Right forelimb (tissue), 1 donor: ENCODE measurements at places on chromosomes 16 and 17.

DNA sequence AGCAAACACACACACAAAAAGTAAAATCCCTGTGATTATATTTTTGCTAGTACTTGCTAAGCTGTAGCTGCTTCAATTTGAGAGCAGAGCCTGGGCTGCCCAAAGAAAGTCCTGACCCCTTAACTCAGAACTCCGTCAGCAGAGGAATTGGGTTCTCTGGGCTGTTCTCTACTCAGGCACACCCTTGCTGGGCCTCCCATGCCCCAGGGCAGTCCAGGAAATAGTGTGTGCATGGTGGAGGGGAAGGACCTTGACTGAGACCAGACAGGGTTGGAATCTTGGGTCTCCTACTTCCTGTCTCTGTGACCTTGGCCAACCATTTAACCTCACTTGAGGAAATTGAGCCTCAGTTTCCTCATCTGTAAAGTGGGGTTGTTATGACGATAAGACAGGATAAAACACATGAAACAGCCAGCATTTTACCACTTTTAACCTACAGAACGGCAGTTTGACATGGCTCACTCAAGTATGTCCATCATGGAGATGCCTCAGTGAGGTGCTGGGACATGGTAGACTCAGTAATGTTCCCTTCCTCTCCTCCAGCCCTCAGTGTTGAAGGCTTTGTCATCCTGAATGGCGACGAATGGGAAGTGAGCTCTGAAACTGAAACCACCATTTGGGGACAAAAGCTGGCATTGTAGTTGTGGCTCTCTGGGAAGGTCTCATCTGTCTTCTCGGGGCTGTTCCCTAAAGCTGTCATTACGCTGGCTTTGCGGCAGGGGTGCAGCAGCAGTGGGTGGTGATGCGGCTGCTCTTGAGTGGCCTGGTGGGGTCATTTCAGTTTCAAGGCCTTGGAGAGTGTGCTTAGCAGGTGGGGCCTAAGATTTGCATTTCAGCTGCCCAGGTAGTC is 74.9 kb downstream of the CMIP start:
- DNase-seq = no peak

- no peak for DNase-seq
These were observed 6.8 kb downstream of the MYO1D start for GRCh38 chr17:32870027-32870670.

- no peak for DNase-seq
These were observed 4.8 kb downstream of the CPPED1 start for GRCh38 chr16:12798846-12799245.

- DNase-seq = no peak
These were observed 1.4 kb downstream of the ALDOA start for GRCh38 chr16:30066761-30067583.

DNA sequence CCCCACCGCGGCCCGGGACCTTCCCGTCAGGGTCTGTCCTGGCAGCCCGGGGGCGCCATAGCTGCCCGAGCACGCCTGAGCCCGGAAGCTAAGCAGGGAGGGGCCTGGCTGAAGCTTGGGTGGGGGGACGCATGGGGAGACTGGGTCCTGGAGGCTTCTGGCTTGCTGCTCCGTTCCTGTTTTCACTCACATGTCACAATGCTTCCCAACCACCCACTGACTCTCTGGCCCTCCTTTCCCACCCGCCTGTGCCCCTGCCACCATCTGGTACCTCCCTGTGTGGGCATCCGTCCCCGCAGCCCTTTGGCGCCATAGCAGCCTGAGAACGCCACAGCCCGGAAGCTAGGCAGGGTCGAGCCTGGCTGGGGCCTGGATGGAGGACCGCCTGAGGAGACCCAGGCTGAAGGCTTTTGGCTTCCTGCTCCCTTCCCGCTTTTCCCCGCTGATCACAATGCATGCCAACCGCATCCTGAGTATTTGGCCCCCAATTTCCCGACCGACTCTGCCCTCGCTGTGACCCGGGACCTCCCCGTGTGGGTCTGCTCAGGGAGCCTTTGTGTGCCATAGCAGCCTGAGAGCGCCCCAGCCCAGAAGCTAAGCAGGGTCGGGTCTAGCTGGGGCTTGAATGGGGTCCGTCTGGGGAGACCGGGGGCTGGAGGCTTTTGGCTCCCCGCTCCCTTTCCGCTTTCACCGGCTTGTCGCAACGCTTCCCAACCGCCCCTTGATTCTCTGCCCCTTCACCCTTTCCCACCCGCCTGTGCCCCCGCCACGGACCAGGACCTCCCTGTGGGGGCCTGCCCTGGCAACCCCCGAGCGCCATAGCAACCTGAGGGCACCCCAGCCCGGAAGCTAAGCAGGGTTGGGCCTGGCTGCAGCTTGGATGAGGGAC is 2290.1 kb downstream of the TP53TG3F start:
- no peak for DNase-seq

GRCh38 chr17:6086603-6087400 is 16.6 kb downstream of the WSCD1 start:
- DNase-seq = no peak

DNA sequence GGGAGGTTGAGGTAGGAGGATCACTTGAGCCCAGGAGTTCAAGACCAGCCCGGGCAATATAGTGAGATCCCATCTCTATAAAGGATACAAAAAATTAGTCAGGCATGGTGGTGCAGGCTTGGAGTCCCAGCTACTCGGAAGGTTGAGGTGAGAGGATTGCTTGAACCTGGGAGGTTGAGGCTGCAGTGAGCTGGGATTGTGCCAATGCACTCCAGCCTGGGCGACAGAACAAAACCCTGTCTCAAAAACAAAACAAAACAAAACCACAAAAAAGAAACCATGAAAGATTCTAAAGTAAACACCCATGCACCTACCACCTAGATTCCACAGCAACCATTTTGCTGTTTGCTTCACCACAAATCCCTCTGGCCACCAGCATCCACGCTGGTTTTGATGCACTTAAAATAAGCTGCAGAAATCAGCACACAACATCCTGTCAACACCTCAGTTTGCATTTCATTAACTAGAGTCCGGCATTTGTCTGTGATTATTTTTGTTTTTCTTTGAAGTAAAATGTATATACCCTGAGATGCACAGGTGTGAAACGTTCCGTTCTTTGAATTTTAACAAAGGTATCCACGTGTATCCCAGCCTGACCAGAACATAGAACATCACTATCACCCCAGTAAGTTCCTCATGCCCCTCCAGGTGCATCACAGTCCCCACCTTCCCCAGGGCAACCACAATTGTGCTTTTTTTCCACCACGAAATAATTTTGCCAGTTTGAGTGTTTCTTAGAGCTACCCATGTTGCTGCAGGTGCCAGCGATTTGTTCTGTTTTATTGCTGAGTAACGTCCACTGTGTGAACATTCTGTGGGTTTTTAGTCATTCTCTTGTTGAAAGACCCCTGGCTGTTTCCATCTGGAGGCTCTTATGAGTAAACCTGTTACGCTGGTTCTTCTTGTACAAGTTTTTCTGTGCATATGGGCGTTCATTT is 191.5 kb downstream of the SEC14L1 start:
- DNase-seq = no peak

GRCh38 chr17:44599298-44600175 is 42.3 kb downstream of the FZD2 start:
- DNase-seq = peak; percentile 56

DNA sequence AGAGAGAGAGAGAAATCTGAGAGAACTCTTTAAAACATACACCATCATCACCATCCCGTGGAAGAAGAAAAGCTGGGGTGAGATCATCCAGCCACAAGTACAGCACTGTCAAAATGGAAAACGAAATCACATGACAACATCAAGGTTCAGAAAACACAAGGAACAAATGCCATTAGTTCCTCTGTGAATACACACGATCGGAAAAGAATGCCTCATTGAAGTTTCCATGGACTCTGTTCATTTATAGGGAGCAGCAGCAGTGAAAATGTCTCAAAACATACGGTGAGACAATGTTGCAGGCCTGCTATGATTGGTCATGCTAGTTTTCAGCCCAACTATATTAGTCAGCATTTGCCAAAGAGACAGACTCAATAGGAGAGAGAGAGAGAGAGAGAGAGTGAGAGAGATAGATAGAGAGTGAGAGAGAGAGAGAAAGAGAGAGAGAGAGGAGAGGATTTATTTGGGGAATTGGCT is 4.4 kb downstream of the CFAP97D1 start:
- no peak for DNase-seq

DNA sequence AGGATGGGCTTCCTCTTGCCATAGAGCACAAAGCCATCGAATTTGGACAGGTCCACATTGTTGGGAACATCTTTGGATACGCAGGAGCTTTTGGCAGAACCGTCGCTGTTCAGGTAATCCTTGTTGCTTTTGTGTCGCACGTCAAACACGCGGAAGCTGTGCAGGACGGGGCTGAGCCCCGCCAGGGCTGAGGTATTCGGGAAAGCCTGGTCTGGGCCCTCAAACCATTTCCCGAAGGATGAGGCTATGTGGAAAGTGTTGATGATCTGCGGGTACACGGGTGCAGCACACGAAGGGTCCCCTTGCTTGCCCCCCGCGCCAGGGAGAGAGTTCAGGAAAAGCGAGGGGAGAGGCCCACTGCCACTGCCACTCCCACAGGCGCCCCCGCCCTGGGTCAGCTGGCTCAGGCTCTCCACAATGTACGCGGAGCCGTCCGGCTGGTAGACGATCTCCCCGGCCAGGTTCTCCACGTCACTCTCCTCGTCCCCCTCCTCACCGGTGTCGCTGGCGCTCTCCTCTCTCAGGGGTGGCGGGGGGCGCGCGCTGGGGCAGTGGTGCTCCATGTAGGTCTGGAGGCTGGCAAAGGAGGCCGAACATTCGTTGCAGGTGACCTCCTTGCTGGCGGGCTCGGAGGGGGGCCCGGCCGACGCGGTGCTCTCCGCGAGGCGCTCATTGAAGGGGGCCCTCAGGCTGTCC is 88.5 kb downstream of the ZFHX3 start:
- DNase-seq = no peak

GRCh38 chr17:13003454-13003851 is 14.4 kb downstream of the ELAC2 start:
- no peak for DNase-seq

GRCh38 chr17:26809033-26809432 is 484.9 kb upstream of the WSB1 start:
- no peak for DNase-seq

DNA sequence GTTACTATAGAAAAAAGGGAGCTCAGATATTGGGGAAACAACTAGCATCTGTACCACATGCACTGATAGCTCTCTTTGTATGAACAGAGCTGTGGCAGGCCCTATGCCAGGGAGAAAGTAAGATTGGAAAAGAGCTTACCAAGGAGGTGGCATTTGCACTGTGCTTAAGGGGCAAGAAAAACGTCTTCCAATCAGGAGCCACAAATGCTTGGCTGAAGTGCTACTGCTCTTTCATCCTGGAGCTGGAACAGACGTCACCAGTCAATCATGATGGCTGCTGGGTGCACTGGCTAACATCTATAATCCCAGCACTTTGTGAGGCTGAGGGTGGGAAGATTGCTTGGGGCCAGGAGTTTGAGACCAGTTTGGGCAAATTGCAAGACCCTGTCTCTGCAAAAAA is 218.5 kb downstream of the SEC14L1 start:
- DNase-seq = no peak

DNA sequence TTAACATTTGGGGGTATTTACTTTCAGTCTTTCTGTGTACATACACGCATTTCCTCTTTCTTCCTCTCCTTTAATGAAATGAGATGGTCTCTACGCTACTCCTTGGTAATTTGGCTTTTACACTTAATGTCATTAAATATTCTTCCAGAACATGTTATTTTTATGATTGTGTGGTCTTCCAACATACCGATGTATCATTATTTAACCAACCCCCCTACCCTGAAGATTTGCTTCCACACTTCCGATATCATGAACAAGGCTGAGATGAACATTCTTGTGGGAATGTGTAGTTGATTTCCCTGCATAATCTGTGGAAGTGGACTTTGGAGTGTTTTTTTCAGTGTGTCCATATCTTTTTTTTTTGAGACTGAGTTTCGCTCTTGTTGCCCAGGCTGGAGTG is 2.3 kb upstream of the PGS1 start:
- DNase-seq = no peak

DNA sequence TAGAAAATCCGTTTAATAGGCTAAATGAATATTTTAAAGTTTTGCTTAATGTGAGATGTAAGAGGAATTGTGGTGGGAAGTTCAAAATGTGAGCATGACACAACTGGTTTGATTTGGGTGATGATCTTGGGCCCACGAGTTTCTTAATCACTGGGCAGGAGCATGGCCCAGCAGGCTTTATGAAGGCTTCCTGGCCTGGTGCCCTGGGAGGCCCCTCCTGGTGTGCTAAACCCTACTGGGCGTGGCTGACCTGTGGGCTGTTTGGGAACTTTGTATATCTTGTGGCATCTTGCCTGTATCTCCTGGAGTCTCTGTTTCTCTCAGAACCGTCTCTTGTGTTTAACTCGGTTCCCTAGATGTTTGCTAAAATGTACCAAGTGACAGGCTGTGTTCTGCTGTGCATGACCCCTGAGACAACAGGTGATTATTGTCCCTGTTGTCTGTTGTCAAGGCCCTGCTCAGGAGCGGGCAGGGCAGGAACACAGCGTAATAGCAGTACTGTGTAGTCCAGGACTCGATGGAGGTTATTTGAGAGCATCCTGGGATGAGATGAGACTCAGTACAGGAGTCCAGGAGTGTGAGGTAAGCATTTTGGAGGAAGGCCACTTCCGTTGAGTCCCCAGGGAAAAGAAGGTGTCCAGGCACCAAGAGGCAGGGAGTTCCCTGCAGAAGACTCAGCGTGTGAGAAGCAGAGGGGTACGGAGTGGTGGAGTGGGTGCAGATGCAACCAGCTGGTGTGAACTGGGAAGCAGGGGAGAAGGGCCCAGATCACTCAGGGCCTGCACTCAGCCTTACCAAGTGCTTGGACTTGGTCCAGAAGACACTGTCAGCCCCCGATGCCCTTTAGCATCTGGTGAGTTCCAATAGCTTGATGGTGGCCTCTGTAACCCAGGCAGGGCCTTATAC is 48.5 kb downstream of the B9D1 start:
- no peak for DNase-seq

- no peak for DNase-seq
These were observed 355.6 kb downstream of the SEC14L1 start for GRCh38 chr17:77496401-77496801.

GRCh38 chr17:70171159-70171558 is 1.8 kb downstream of the KCNJ2 start:
- DNase-seq = no peak

- no peak for DNase-seq
These were observed 26.1 kb upstream of the KDM8 start for GRCh38 chr16:27177031-27177774.

- no peak for DNase-seq
These were observed 1.8 kb upstream of the JMJD8 start for GRCh38 chr16:685967-686366.

GRCh38 chr16:83911290-83911689 is 12.4 kb downstream of the MLYCD start:
- DNase-seq = no peak

DNA sequence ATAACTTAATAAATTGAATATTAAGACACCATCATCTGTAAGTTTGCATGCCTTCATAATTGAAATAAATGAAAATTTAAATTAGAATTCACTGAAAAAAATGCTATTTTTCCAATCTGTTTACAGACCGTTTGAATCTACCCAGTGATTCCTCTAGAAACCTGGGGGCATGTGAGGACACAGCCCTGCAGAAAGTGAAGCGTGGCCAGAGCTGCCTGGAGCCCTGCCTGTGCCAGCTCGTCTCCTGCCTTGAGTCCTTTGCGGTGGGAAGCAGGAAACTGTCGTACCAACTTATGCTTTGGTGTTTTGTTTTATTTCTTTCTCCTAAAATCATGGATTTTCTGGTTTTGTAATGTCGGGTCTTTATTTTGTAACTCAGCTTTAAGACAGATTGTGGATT is 67.8 kb upstream of the FA2H start:
- DNase-seq = no peak

- peak; percentile 61 for DNase-seq
These were observed 537.7 kb downstream of the MAF start for GRCh38 chr16:79062821-79063220.
